ENCODE measurements at places on chromosomes 13 and 19. TPM values are rescaled to one million over a fixed set of nuclear protein-coding genes. Genes with fewer than 3 reads are reported as not detected.

DNA sequence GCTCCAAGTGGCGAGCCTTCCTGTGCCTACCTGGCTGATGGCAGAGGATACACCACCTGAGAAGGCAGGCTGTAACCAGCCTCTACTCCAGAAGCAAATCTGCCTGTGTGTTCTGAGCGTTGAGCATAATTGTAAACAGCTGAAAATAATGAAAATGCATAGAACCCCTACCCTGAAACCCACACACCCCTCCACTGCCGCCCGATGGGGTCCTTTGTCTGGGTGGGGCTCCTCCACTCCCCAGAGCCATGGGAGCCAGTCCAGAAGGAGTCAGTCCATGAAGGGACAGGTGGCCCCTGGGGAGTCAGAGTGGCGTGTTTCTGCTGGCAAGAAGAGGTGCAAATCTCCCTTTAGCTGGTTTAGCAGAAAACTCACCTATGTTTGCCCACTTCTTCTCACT lies 8.0 kb upstream of the SOX1 start:
- no peak overlapping the region for H3K27ac ChIP-seq
- no peak for DNase-seq
- H3K4me3 ChIP-seq = no peak overlapping the region
- peaks cover 55% of the 10 kb centered on the region for H3K27me3 ChIP-seq

- H3K4me1 ChIP-seq = no peaks in the 10 kb centered on the region
- H3K27ac ChIP-seq = no peak overlapping the region
- H3K27me3 ChIP-seq = peaks cover 29% of the 10 kb centered on the region
- no peak overlapping the region for H3K4me3 ChIP-seq
- DNase-seq = no peak
Observed at GRCh38 chr19:30373593-30373992, 1.4 kb downstream of the ZNF536 start.

DNA sequence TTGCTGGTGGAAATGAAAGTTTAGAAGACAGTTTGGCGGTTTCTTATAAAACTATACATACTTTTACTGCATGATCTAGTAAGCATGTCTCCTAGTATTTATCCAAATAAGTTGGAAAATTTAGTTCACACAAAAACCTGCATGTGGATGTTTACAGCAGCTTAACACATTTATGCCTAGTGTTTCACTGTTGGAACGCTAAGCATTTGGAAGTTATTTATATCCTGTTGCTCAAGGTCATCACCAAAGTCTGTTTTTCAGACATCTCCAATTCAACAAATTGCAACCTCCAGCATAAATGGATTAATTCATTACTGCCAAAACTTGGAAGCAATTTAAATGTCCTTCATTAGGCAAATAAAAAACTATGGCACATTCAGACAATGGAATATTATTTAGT lies 461.8 kb downstream of the SUCLA2 start:
- no peaks in the 10 kb centered on the region for H3K27me3 ChIP-seq
- no peak overlapping the region for H3K4me3 ChIP-seq
- H3K27ac ChIP-seq = no peak overlapping the region
- H3K36me3 ChIP-seq = no peaks in the 10 kb centered on the region
- no peaks in the 10 kb centered on the region for H3K4me1 ChIP-seq
- no peak for DNase-seq

DNA sequence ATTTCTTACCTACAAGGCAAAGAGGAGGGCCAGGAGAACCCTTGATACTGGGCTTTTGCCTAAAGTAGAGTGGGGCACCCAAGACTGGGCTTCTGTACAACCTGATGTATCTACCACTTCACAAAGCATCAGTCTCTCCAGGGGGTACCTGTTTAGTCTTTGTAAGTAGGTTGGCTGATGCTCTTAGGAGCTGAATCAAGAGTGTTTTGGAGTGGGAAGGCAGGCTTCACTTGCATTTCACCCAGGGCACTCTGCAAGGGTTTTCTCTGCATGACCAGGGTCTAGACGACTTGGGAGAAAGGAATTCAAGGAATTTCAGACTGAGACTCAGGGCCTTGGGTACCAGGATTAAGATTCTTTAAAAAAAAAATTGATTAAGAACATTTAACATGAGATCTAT lies 361.5 kb downstream of the RFC3 start:
- no peak overlapping the region for H3K27ac ChIP-seq
- no peak for DNase-seq
- H3K4me1 ChIP-seq = no peaks in the 10 kb centered on the region
- H3K27me3 ChIP-seq = no peaks in the 10 kb centered on the region
- H3K36me3 ChIP-seq = no peaks in the 10 kb centered on the region
- H3K4me3 ChIP-seq = no peak overlapping the region

- peaks cover 14% of the 10 kb centered on the region for H3K4me1 ChIP-seq
- no peak overlapping the region for H3K4me3 ChIP-seq
- no peak overlapping the region for H3K27ac ChIP-seq
- no peaks in the 10 kb centered on the region for H3K27me3 ChIP-seq
Observed at GRCh38 chr13:45506811-45507210, 42.1 kb downstream of the COG3 start.

GRCh38 chr19:29239213-29239776 lies 26.3 kb upstream of the UQCRFS1 start:
- H3K4me3 ChIP-seq = no peak overlapping the region
- no peak overlapping the region for H3K27ac ChIP-seq
- peaks cover 34% of the 10 kb centered on the region for H3K27me3 ChIP-seq
- no peak for DNase-seq
- H3K36me3 ChIP-seq = peaks cover 8% of the 10 kb centered on the region

DNA sequence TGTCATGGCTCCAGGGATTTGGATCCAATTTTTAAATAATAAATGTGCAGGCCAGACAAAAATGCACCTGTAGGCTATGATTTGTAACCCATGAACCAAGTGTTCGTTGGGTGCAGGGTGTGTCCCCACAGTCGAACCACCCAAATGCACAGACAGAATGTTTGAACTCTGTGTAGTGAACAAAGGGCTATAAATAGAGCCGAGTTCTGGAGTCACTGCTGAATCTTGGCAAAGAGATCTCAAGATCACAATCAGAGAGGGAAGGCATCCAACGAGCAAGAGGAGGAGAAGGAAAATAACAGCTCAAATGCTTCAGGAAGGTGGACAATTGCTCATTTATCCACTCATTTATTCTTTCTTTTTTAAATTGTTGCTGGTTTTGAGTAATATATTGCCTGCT lies 547.9 kb downstream of the FGF9 start:
- no peak for DNase-seq
- no peaks in the 10 kb centered on the region for H3K4me1 ChIP-seq
- H3K4me3 ChIP-seq = no peak overlapping the region
- no peaks in the 10 kb centered on the region for H3K27me3 ChIP-seq

- H3K27me3 ChIP-seq = no peaks in the 10 kb centered on the region
- H3K27ac ChIP-seq = no peak overlapping the region
- no peak overlapping the region for H3K4me3 ChIP-seq
- no peak for DNase-seq
- H3K4me1 ChIP-seq = peaks cover 6% of the 10 kb centered on the region
- H3K36me3 ChIP-seq = no peaks in the 10 kb centered on the region
Observed at GRCh38 chr19:738509-739128, 12.3 kb upstream of the MISP start.

DNA sequence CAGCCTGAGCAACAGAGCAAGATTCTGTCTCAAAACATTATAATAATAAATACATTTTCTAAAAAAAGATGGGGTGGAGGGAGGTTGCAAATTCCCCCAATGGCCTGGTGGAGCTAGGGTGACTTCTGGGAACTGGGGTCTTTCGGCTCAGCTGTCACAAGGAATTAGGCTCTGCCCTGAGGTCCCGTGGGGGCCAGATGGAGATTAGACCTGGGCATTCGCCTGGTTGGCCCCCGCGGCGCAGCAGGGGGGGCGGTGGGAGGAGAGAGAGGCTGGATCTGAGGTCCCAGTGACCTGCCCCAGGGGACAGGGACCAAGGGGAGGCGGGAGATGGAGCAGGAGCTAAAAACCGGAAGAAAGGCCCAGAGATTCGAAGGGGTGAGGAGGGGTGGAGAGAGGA lies 14.8 kb downstream of the FUT6 start:
- H3K36me3 ChIP-seq = no peaks in the 10 kb centered on the region
- H3K27me3 ChIP-seq = peaks cover 4% of the 10 kb centered on the region
- peaks cover 15% of the 10 kb centered on the region for H3K4me1 ChIP-seq
- no peak overlapping the region for H3K27ac ChIP-seq

- peaks cover 21% of the 10 kb centered on the region for H3K4me1 ChIP-seq
- no peaks in the 10 kb centered on the region for H3K27me3 ChIP-seq
- no peaks in the 10 kb centered on the region for H3K36me3 ChIP-seq
Observed at GRCh38 chr13:100517728-100518127, 70.9 kb downstream of the GGACT start.

Gene LMTK3
- 0.40 TPM for total RNA-seq

Gene ZNF415
- total RNA-seq = 3.2 TPM

Gene ADGRE3
- not detected for total RNA-seq

Gene PCSK4
- total RNA-seq = 2.3 TPM

Gene MEIS3
- not detected for total RNA-seq

Gene ICAM5
- 0.83 TPM for total RNA-seq
